ENCODE measurements at places on chromosomes 3 and 15. TPM values are rescaled to one million over a fixed set of nuclear protein-coding genes. Genes with fewer than 3 reads are reported as not detected.
A peak's percentile ranks its signal among the peaks of the same experiment; 100 is the strongest.

The CP gene
- not detected for total RNA-seq

The RBP2 gene
- not detected for total RNA-seq

- H3K4me3 ChIP-seq: no peak overlapping the region
- no peak for DNase-seq
- H3K4me1 ChIP-seq: peaks cover 21% of the 10 kb centered on the region
- peaks cover 9% of the 10 kb centered on the region for H3K27me3 ChIP-seq
- no peaks in the 10 kb centered on the region for H3K36me3 ChIP-seq
Measured at GRCh38 chr3:127748754-127749327, 73.5 kb downstream of the MGLL start.

DNA sequence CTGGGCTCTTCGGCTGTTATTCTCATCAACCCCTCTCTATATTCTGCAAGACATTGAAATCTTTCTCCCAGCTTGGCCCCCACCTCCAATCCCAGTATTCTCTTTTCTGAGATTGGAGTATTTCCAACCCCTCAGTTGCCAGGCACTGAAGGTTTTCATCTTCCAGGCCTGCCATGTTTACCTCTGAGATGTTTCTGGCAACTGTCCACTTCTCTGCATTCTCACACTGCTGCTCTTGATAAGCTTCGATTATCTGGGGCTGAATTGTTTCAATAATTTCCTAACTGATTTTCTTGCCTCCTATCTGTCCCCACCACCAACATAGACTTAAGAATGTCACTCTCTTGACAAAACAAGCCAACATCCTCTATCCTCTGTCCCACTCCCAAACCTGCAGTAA is 1.4 kb upstream of the GPR156 start:
- DNase-seq: no peak
- no peak overlapping the region for H3K4me3 ChIP-seq
- H3K27ac ChIP-seq: no peak overlapping the region
- H3K36me3 ChIP-seq: peaks cover 2% of the 10 kb centered on the region

The STRIT1 gene
- not detected for total RNA-seq

GRCh38 chr3:186991470-186991869 is 61.1 kb downstream of the ST6GAL1 start:
- peaks cover 27% of the 10 kb centered on the region for H3K4me1 ChIP-seq
- H3K27ac ChIP-seq: no peak overlapping the region
- no peak for DNase-seq
- H3K27me3 ChIP-seq: no peaks in the 10 kb centered on the region

The PARP14 gene
- total RNA-seq: 56.5 TPM

- DNase-seq: no peak
- no peaks in the 10 kb centered on the region for H3K27me3 ChIP-seq
- H3K4me1 ChIP-seq: peaks cover 85% of the 10 kb centered on the region
- H3K36me3 ChIP-seq: peaks cover 22% of the 10 kb centered on the region
- H3K27ac ChIP-seq: no peak overlapping the region
- no peak overlapping the region for H3K4me3 ChIP-seq
Measured at GRCh38 chr15:67087507-67088172, 22.2 kb downstream of the SMAD3 start.

The GPR176 gene
- 0.12 TPM for total RNA-seq

GRCh38 chr15:80849308-80849707 is 70.1 kb downstream of the CEMIP start:
- H3K36me3 ChIP-seq: no peaks in the 10 kb centered on the region
- DNase-seq: no peak
- no peaks in the 10 kb centered on the region for H3K27me3 ChIP-seq
- H3K4me1 ChIP-seq: no peaks in the 10 kb centered on the region

The ITPR1 gene
- 59.5 TPM for total RNA-seq

The ATP13A4 gene
- 1.7 TPM for total RNA-seq

The FAM81A gene
- total RNA-seq: 1.3 TPM

DNA sequence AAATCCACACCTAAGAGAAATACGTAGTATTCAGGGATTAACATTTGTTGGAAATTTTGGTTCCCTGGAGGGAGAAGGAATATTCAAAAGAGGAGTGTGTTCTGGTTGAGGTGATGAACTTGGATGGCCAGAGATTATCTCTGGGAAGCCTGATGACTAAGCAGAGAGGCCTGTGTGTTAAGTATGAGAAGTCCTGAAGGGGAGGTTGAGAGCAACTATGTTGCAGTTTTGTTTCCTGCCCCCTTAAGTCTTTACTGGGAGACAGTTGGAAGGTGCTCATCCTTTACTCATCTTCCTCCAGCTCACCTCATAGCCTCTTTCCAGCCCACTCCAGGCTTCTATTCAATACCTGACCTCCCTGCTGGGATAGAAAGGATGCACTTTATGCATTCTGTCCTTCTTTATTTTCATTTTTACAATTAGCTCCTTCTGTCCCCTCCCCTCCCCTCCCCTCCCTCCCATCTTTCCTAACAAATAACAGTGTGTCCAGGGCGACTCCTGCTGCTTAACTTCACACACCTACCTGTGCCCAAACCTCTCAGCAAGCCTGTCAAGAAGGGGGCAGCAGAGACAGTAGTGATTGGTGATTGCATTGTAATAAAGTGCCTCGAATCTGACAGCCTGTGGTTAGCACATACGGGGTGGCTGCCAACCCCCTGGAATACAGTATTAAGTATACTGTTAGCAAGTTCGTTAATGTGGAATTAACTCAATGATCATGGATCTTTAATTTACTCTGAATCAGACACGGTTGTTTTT is 11.9 kb downstream of the RAP2B start:
- DNase-seq: no peak
- H3K4me3 ChIP-seq: no peak overlapping the region
- peaks cover 1% of the 10 kb centered on the region for H3K4me1 ChIP-seq
- no peak overlapping the region for H3K27ac ChIP-seq

GRCh38 chr3:32778389-32778788 is 39.4 kb upstream of the TRIM71 start:
- H3K4me1 ChIP-seq: peaks cover 3% of the 10 kb centered on the region
- DNase-seq: peak; percentile 3
- H3K27ac ChIP-seq: no peak overlapping the region
- no peaks in the 10 kb centered on the region for H3K36me3 ChIP-seq
- peaks cover 14% of the 10 kb centered on the region for H3K27me3 ChIP-seq

DNA sequence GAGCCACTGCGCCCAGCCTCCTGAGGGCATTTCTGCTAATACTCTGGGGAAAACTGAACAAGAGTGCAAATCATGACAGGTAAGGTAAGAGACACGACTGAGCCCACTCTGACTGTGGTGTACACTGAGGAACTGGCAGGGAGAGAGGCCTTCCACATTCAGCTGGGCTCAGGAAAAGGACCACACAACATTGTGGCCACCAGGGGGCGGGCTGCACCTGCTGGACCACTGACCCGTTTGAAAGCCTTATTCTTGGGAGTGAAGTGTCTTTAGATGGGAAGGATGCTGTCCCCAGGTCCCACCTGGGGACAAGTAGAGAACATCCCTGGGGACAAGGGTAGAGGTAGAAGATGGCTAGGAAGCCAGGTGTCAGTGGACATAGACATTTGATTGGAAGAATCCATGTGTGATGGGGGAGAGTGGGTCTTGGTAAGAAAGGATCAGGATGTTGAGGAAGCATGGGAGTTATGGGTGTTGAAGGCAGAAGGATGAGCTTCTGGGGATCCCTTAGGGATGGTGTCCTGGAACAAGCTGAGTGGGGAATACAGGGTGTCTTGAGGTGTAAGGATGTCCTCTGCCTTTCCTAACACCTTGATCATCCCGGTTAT is 6.2 kb upstream of the CTDSPL start:
- H3K4me1 ChIP-seq: peaks cover 5% of the 10 kb centered on the region
- H3K27me3 ChIP-seq: no peaks in the 10 kb centered on the region
- H3K4me3 ChIP-seq: no peak overlapping the region
- DNase-seq: peak; percentile 72
- H3K36me3 ChIP-seq: no peaks in the 10 kb centered on the region
- H3K27ac ChIP-seq: no peak overlapping the region

The SNTN gene
- not detected for total RNA-seq

DNA sequence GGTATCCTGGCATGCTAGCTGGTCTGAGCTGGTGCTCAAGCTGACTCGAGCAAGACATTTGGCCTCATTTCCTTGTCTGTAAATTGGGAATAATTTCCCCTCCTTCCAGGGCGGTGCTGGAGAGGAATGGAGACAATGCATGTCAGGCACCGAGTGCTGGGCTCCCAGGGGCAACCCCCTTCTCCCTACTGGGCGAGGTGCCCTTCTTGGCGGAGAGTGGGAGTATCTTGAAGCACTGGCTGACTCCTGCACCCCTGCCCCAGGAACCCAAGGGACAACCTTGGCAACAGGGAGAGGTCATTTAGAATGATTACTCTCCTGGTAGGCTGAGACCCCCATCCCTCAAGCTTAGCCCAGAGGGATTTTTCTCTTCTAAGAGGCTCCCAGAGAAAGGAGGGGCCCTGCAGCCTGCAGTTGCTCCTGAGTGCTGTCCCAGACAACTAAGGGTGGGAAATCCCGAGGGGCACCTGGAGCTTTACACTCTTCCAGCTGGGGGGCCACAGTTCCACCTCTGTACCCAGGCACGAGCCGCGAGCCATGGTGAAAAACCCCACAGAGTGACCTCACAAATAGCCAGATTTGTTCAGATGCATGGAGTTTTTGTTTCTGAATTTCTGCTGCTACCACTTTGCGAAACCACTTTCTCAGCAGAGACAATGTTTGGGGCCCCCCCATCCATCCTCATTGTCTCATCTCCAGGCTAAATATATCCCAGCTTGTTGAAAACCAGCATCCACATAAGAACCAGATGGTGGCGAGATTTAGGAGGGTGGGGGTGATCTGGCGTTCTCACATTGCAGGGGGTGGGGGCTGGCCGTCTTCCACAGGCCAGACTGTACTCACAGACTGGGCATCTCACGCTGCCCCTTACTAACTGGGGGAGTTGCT is 44.8 kb downstream of the ABTB1 start:
- no peaks in the 10 kb centered on the region for H3K27me3 ChIP-seq
- no peaks in the 10 kb centered on the region for H3K36me3 ChIP-seq
- no peaks in the 10 kb centered on the region for H3K4me1 ChIP-seq
- H3K27ac ChIP-seq: no peak overlapping the region

- no peaks in the 10 kb centered on the region for H3K27me3 ChIP-seq
- H3K27ac ChIP-seq: no peak overlapping the region
- no peak overlapping the region for H3K4me3 ChIP-seq
- no peak for DNase-seq
- H3K36me3 ChIP-seq: no peaks in the 10 kb centered on the region
- peaks cover 4% of the 10 kb centered on the region for H3K4me1 ChIP-seq
Measured at GRCh38 chr3:9638155-9638554, 11.2 kb upstream of the MTMR14 start.

GRCh38 chr3:56796202-56796601 is 5.5 kb downstream of the ARHGEF3 start:
- DNase-seq: no peak
- H3K4me1 ChIP-seq: peaks cover 66% of the 10 kb centered on the region
- peak overlapping the region; percentile 90 for H3K27ac ChIP-seq
- peak overlapping the region; percentile 54 for H3K4me3 ChIP-seq
- peaks cover 71% of the 10 kb centered on the region for H3K36me3 ChIP-seq

- H3K27me3 ChIP-seq: peaks cover 9% of the 10 kb centered on the region
- H3K4me3 ChIP-seq: no peak overlapping the region
- H3K27ac ChIP-seq: no peak overlapping the region
- no peak for DNase-seq
- peaks cover 24% of the 10 kb centered on the region for H3K4me1 ChIP-seq
Measured at GRCh38 chr3:39251576-39251975, 28.3 kb downstream of the CX3CR1 start.

GRCh38 chr15:50765195-50765967 is at the start of gene SPPL2A:
Gene SPPL2A, minus strand, starts transcription at chr15:50765706. Its CDS starts 173 bp downstream, at chr15:50765533.
- H3K27me3 ChIP-seq: no peaks in the 10 kb centered on the region
- peak within 1 kb of the TSS; percentile 97 for H3K4me3 ChIP-seq
- DNase-seq: peak; percentile 93
- H3K36me3 ChIP-seq: peaks cover 33% of the 10 kb centered on the region

- no peak overlapping the region for H3K4me3 ChIP-seq
- H3K27ac ChIP-seq: no peak overlapping the region
- peaks cover 15% of the 10 kb centered on the region for H3K4me1 ChIP-seq
- H3K36me3 ChIP-seq: no peaks in the 10 kb centered on the region
- DNase-seq: no peak
Measured at GRCh38 chr3:112078125-112079083, 7.8 kb upstream of the C3orf52 start.

DNA sequence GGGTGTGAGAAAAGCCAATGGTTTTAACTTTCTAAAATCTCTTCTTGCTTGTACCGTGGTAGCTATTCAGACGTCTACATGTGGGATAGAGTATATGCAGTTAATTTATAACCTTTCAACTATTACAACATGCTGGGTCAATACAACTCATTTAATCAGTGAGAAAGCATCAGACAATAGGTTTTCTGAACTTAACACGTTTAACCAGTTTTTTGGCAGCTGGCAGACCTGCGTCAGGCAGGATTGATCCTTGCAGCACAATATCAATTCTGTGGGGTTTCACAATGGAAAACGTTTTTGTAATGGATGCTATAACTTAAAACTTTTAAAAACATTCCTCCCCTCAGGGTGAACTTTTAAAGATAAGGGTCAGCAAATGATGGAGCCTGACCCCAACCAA is 6.5 kb downstream of the GNB5 start:
- H3K4me3 ChIP-seq: no peak overlapping the region
- no peak for DNase-seq
- H3K4me1 ChIP-seq: peaks cover 8% of the 10 kb centered on the region
- H3K27me3 ChIP-seq: no peaks in the 10 kb centered on the region

DNA sequence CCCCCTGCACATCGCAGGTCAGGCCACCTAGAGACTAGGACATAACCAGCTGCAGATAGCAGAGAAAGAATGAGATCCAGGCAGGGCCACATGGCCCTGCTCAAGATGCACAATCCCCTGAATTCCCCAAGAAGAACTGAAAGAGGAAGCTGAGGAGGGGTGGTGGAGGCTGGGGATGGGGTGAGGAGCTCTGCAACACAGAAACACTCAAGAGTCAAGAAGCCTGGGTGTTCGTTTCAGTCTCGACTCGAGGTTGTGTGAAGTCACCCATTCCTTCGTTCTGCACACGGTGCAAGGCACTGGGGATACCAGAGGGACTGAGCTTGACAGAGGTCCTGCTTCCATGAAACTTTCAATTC is 62.0 kb downstream of the TLE3 start:
- no peaks in the 10 kb centered on the region for H3K36me3 ChIP-seq
- no peak overlapping the region for H3K4me3 ChIP-seq
- no peaks in the 10 kb centered on the region for H3K27me3 ChIP-seq
- H3K4me1 ChIP-seq: no peaks in the 10 kb centered on the region
- DNase-seq: no peak

- H3K4me1 ChIP-seq: peaks cover 34% of the 10 kb centered on the region
- no peak overlapping the region for H3K27ac ChIP-seq
- DNase-seq: no peak
Measured at GRCh38 chr3:178086144-178086825, 450.0 kb upstream of the KCNMB2 start.

- DNase-seq: no peak
- no peaks in the 10 kb centered on the region for H3K27me3 ChIP-seq
- H3K27ac ChIP-seq: no peak overlapping the region
- no peaks in the 10 kb centered on the region for H3K36me3 ChIP-seq
- H3K4me1 ChIP-seq: no peaks in the 10 kb centered on the region
Measured at GRCh38 chr3:168442502-168442901, 346.8 kb upstream of the GOLIM4 start.

GRCh38 chr3:37701734-37702433 is 159.8 kb upstream of the CTDSPL start:
- H3K36me3 ChIP-seq: no peaks in the 10 kb centered on the region
- H3K27ac ChIP-seq: no peak overlapping the region
- H3K4me1 ChIP-seq: no peaks in the 10 kb centered on the region
- DNase-seq: no peak

The DNAJA4 gene
- total RNA-seq: 39.3 TPM

The TPRA1 gene
- 29.4 TPM for total RNA-seq

- peaks cover 4% of the 10 kb centered on the region for H3K27me3 ChIP-seq
- H3K27ac ChIP-seq: no peak overlapping the region
- no peaks in the 10 kb centered on the region for H3K36me3 ChIP-seq
- DNase-seq: no peak
- H3K4me3 ChIP-seq: no peak overlapping the region
Measured at GRCh38 chr3:87553058-87553457, 276.7 kb upstream of the POU1F1 start.

The TOPBP1 gene
- 84.4 TPM for total RNA-seq
